Stimulated activated CD8-positive, alpha-beta memory T cell treated with anti-CD3 and anti-CD28 coated beads, Interleukin-15, amount 100 ng/mL, for 48 hours (primary cell): ENCODE measurements at places on chromosomes 3 and 15.

DNA sequence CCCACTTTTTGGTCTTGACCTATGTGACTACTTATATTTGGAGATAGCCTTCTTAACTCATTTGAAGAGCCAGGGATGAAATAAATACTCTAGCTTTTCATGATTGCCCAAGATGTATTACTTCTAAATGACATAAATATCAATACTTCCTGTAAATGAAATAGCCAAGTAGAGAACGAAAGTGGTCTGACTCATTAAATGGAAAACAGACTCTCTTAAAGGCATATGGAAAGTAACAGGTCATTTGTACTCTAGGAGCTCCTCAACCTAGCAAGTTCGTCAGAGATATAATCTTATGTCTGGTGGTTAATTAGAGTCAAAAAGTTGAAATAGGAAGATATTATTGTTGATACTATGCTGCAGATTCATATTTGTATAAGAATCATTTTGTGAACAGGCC, 1105.4 kb downstream of the TUSC7 start:
- no peak for DNase-seq

- no peak for DNase-seq
These were observed 1.0 kb downstream of the PAK2 start for GRCh38 chr3:196740481-196741248.

DNA sequence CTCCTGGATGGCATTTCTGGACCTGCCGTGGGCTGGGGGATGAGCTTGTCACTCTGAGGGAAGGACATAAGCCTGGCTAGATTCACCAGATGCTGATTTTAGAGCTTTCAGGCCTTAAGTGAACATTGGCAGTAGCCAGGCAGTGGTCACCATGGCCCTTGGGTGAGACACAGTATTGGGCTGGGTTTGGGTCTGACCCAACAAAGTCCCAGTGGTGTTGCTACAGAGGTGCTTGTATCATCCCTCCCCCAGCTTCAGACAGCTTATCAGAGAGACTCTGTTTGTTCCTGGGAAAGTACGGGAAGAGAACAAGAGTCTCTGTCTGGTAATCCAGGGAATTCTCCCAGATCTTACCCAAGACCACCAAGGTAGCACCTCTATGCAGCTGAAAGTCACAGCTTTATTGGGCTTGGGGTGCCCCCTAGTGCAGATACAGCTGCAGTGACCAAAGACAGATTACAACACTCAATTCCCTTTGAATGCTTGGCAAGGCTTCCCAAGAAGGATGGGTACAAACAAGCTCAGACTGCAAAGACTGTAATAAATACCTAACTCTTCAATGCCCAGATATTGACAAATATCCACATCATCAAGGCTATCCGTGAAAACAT, 9.8 kb upstream of the RUVBL1 start:
- DNase-seq: no peak

DNA sequence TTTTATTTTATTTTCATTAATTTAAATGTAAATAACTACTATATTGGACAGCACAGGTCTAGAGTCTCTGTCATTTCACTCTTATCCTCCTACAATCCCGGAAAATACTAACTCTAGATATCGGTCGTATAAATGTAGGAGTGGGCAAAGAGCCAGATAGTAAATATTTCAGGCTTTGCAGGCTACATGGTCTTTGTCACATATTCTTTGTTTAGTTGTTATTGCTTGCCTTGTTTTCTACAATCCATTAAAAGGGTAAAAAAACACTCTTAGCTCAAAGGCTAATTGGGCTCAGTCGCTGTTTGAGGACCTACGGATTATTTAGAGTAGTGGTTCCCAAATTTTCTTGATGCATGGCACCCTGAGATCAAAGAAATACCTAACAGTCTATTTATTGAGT, 1.7 kb downstream of the KNL1 start:
- no peak for DNase-seq

DNA sequence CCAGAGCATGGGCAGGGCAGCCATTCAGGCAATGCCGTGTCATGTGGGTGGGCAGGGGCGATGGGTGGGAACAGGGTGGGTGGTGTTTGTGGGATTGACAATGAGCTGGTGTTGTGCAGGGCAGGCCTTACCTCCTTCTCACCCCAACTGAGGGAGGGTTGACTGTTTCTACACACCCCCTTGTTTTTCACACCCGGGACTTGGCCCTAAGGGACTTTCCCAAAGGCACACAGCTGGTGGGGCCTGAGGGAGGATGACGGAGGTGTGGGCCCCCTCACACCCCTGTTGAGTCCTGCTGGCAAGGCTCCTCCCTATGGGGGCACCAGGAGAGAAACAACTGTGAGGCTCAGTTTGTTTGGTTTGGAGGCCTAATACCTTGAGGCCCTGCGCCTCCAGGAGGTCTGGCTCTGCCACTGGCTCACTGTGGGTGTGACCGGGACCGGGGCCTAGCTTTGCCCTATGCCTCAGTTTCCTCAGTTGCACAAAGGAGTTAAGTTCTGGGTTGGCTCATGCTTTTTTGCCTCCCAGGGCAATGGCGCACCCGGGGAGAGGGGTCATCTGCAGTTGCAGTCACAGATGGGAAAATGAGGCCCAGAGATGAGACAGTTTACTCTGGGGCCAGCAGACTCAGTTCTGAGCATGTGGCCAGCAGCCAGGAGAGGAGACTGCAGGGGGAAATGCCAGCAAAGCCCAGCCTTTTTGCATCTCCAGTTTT, 5.1 kb upstream of the DNAH1 start:
- peak; percentile 63 for DNase-seq

GRCh38 chr3:193872265-193872753, 263.6 kb upstream of the HES1 start:
- DNase-seq: peak; percentile 19

GRCh38 chr3:124566701-124567100, 163.6 kb upstream of the UMPS start:
- no peak for DNase-seq
